H54 (cell line): ENCODE measurements at places on chromosomes 5 and 9.

DNA sequence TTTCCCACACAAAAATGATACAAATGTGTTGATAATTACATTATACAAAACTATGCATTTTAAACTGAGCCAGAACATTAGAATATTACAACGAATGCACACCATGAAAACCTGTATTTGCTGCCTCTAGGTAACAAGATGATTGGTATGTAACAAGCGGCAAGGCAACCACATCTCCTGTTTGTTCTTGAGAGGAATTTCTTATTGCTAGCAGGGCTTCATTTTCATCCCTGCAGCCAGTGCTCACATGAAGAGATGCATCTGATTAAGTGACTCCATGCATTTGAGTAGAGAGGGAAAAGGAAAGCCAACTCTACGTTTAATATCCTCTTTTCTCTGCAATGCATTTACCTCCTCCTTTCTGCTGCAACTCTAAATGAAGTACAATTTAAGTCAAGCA is 36.6 kb downstream of the FRMD3 start:
- no peak for DNase-seq

DNA sequence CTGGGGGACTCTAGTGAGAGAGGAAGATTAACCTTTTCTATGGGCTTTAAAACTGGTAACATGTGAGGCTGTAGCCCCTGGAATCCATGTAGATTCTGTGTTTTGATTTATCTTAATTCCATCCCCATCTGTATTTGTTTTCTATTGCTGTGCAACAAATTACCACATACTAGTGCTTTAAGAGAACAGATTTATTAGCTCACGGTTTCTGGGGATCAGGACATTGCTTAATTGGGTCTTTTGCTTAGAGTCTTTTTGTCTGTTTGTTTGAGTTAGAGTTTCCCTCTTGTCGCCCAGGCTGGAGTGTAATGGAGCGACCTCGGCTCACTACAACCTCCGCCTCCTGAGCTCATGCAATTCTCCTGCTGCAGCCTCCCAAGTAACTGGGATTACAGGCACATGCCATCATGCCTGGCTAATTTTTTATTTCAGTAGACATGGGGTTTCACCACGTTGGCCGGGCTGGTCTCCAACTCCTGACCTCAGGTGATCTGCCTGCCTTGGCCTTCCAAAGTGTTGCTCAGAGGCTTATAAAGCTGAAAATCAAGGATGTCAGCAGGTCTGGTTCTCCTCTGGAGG is 29.9 kb upstream of the GNA14 start:
- no peak for DNase-seq

- no peak for DNase-seq
These were observed 317.3 kb downstream of the TAF11L14 start for GRCh38 chr5:17951392-17952169.

GRCh38 chr5:60503771-60504170 is 196.2 kb downstream of the DEPDC1B start:
- no peak for DNase-seq

DNA sequence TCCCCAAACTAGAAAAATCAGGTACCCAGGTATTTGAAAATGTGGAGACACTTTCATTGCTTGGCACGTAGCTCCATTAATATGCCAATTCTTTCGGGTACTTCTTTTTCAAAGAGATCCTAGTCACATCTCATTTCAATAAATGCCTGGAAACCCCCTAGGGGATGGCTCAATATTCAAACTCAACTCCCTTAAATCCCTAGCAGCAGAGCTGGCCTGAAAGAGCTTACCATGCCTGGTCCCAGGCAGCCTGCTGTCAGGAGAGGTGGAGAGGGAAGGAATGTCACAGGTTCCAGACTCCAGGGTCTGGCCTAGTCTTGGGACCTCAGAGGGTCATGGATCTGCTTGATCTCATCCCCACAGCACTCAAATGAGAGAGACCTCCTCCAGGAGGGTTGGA is 187.1 kb downstream of the SPOCK1 start:
- DNase-seq = no peak

DNA sequence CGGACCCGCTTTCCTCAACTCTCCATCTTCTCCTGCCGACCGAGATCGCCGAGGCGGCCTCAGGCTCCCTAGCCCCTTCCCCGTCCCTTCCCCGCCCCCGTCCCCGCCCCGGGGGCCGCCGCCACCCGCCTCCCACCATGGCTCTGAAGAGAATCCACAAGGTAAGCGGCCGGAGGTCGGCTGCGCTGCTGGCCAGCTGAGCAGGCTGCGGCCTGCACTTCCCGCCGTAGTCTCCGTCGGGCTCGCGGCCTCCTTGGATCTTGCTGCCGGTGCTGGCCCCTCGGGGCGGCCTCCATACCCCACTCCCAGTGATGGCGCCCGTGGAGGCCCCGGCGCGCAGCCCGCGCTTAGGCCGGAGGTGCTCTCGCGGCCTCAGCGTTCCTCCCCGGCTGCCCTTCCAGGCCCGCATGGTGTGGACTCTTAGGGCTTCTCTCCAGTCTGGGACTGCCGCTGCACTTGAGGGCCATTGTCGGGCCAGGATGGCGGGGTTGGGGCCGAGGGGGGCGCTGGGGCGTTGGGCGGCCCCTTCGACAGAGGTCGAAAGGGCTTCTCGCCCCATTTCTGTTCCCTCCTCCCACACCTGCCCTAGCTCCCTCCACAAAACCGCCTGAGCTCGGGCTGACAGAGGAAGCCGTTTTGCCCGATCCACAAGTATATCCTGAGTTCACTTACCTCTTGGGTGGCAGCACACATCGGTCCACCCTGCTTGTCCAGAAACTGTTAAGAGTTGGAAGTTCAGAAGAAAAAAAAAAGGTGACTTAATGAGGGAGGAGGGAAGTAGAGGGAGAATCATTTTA is 714 bp downstream of the UBE2D2 start:
- DNase-seq = peak; percentile 30

- no peak for DNase-seq
These were observed 83.2 kb downstream of the WNK2 start for GRCh38 chr9:93267091-93267541.

GRCh38 chr9:126666155-126666803 is 52.6 kb downstream of the LMX1B start:
- no peak for DNase-seq

- DNase-seq = no peak
These were observed 90.7 kb downstream of the SMIM15 start for GRCh38 chr5:61071526-61071925.
